NCI-H1417 (cell line): ENCODE measurements at places on chromosomes 11 and 22.

GRCh38 chr11:2302306-2302895 lies 588 bp downstream of the TSPAN32 start:
- no peak for DNase-seq

DNA sequence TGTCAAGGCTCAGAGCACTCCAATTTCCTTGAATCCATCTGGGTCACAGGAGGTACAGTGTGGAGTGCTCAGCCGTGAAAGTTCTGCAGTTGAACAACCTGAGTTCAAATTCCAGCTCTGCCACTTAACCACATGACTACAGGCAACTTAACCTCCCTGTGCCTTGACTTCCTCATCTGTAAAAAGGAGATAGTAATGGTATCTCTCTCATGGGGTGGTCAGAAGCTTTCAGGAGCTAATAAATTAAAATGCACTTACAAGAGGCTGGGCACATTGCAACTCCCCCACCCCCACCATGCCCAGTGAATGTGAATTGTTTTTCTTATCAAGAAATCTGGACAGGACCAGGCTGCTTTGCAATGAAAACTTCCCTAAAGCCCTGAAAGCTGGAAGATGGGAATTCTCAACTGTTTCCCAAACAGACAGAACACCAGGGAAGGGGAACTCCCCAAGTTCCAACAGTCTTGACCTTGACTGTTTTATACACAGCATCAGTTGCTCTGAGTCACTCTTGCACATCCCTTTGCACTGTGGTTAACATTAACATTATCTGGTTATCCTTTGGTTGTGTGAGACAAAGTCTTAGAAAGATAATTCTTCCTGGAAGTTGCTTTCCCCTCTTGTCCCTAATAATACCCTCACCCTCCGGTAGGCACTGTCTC lies 137.0 kb downstream of the SLC1A2 start:
- no peak for DNase-seq

DNA sequence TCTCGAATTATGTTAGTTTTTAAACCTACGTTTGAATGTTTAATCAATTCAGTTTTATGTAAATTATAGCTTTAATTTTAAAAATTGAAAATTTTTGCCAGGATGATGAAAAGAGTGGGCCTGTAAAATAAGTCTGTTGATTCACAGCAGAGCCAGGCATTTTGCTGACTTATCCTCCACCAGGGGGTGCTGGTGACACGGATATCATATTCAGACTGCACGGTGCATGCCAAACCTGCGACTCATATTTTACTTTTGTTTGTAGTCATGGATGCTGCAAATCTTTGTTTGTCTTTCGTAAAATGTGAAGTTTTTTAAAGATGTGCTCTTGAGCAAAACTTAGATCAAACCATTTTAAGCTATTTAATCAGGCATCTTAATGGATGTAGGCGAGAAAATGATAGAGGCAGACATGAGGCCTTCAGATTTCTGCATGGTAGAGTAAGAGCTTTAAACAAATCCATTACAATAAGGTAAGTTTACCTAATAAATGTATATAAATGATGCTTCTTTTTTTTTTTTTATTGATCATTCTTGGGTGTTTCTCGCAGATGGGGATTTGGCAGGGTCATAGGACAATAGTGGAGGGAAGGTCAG lies 3.6 kb upstream of the OR8B3 start:
- DNase-seq = peak; percentile 60

DNA sequence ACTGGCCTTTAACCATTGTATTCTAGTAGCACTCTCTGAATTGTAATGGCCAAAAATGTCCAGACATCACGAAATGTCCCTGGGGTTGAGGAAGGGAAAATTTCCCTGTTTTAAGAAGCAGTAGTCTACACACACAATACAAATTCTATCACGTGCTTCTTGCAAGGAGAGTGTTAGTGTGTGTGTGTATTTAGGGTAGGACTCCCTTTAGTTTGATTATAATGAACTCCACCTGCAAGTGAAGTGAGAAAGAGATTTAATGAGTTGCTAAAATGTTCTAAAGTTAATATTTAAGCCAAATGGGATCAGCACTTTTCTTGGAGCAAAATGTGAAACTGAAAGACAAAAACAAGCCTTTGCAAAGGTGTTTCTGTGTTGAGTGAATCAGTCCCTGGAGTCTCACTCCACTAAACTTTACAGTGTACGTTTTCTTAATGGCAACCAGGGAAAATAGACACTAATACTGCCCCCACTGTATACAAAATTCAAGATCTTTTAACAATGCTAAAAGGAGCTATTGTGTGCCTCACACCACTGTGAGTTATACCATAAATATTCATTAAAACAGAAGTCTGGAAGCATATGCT lies 590.3 kb upstream of the TENM4 start:
- no peak for DNase-seq

- no peak for DNase-seq
Observed at GRCh38 chr11:27977031-27977430, 130.9 kb downstream of the KIF18A start.

GRCh38 chr22:30332551-30332950 lies 5.8 kb upstream of the TBC1D10A start:
- DNase-seq = no peak

GRCh38 chr22:42932857-42933484 lies 75.9 kb upstream of the ARFGAP3 start:
- no peak for DNase-seq

GRCh38 chr11:12494699-12495098 lies 117.3 kb downstream of the PARVA start:
- no peak for DNase-seq

GRCh38 chr11:5922749-5923426 lies 19.2 kb upstream of the OR56A3 start:
- no peak for DNase-seq

DNA sequence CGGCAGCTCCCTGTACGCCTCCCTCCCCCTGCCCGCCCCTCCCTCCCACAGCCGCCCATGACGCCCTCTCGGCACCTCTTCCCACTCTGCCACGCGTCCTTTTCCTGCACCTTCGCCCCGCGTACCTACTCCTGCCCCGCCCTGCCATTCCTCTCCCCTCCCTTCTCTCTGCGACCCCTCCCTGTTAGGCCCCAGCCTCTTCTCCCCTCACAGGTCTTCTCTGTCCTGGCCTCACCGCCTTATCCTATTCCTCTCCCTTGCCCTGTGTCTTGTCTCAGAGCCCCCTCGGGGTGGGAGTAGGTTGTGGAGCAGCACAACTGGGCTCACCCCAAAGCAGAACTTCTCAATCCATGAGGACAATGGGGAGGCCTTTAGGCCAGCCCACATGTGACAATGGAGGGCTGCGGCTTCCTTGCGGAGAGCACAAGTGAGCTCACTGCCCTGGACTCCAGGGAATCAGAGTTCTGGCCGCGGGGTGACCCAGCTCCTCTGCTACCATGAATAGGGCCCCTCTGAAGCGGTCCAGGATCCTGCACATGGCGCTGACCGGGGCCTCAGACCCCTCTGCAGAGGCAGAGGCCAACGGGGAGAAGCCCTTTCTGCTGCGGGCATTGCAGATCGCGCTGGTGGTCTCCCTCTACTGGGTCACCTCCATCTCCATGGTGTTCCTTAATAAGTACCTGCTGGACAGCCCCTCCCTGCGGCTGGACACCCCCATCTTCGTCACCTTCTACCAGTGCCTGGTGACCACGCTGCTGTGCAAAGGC lies 539 bp downstream of the SLC35C1 start:
- DNase-seq = no peak

DNA sequence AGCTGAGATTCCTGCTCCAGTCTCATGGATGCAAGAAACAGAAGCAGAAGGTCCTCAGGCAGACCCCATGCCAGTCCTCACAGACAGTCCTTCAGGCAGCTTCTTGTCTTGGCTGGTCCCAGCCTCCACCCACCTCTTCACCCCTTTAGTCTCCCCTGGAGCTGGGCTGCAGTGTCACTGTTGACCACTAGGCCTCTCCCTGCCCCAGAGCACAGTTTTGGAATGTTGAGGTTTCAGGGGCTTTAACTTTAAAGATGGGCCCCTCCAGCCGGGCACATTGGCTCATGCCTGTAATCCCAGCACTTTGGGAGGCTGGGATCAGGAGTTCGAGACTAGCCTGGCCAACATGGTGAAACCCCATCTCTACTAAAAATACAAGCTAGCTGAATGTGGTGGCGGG lies 39.5 kb upstream of the GCAT start:
- DNase-seq = no peak

GRCh38 chr22:34880662-34881061 lies 185.3 kb upstream of the ISX start:
- DNase-seq = no peak

DNA sequence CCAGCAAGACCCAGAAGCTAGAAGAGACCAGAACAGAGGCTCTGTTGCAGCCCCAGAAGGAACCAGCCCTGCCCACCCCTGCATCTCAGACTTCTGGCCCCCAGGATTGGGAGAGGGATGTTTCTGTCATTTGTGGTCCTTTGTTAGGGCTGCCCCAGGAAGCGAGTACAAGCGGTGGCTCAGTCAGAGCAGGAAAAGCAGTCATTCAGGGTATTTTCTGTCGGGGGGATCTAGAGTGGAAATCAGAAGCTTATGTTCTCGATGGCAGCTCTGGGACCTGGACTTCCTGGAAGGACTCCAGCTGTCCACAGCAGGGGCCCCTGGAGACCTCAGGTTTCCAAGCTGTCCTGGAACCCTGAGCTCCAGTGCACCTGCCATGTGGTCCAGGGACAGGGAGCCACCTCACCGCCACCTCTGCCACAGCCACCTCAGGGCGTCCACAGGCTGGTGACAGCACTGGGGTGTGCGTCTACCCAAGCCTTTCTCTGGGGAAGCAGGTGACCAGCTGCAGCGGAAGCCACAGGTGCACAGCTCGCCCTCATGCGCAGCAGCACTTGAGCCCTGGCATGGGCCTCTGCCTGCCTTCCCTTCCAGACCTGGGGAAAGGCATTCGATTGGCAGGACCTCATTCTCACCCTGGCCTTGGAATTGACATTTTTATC lies 2.6 kb downstream of the KRTAP5-5 start:
- no peak for DNase-seq

GRCh38 chr11:8649361-8649760 lies 33.1 kb downstream of the TRIM66 start:
- DNase-seq = no peak

DNA sequence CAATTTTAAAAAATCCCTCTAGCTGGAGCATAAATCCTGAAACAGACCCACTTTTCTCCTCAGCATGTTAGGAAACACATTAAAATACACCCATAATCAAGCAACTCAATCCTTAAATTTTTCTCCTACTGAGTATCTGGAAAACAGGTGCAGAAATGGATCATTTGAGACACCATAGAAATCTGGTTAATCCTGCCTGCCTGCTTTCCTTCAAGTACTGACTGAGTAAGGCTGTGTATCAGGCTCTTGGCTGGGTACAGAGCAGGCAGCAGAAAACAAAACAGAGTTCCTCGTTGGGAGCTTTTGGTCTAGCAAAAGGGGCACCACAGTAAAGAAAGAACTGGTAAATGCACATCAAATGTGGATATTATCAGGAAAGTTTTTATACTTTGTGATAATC lies 1.9 kb downstream of the KCNQ1OT1 start:
- no peak for DNase-seq

- DNase-seq = no peak
Observed at GRCh38 chr11:72191961-72192381, at the start of gene FOLR1. FOLR1 (plus strand) TSS chr11:72192140; CDS start chr11:72192174, 34 bp downstream.

GRCh38 chr11:14359501-14360031 lies 583 bp upstream of the RRAS2 start:
- DNase-seq = no peak

- DNase-seq = no peak
Observed at GRCh38 chr11:118087931-118088330, 1.2 kb upstream of the SMIM35 start.

DNA sequence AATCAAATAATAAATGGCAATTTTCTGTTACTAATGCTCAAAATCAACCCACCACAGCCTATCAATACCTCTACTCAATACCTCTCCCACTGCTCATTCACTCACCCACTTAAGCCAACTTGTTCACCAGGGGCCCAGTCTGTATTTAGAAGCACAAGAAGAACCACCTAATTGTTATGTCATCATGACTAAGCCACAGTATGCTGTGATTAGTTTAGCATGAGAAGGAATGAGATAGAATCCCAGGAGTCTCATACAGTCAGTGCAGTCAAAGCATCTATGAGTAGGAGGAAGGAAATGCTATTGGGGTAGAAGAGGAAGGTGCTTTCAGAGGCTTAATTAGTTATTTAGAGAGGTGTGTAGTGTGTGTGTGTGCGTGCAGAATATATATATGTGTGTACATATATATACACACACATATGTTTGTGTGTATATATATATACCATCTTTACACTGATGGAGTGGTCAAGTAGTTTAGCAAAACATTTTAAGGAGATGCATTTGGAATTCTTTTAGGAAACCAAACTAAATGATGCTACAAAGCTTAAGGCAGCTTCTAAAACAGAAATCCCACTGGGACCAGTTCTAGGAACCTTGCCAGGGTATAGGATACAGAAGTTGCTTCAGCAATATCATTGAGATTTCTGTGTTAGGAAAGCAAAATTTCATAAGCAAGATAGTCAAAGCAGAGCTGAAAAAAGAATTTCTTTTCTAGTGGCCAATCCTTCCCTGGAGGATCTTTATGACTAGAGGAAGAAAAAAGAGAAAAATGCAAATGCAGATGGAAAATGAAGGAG lies 27.5 kb downstream of the KCNA4 start:
- no peak for DNase-seq

GRCh38 chr22:17823964-17824363 lies 49.7 kb upstream of the BID start:
- DNase-seq = no peak

GRCh38 chr22:50360578-50360977 lies 17.5 kb downstream of the PPP6R2 start:
- no peak for DNase-seq

DNA sequence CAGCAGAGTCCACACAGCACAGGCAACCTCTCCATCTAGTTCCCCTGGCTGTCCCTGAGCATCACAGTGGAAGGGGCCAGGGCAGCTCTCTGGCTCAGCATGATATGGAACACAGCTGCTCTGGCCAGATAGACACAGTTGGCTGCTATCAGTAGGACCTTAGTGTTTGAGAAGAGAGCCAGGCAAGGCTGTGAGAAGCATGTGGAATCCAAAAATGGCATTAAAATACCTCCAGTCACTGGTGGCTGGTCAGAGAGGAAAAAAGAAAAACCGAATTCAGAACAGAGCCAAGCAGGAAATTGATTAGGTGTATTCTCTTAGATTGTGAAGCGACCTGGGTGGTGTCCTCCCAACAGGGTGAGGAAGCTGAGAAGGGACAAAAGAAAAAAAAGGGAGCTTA lies 27.9 kb downstream of the SERPINH1 start:
- no peak for DNase-seq

GRCh38 chr11:62011881-62012280 lies 44.4 kb upstream of the FTH1 start:
- no peak for DNase-seq

DNA sequence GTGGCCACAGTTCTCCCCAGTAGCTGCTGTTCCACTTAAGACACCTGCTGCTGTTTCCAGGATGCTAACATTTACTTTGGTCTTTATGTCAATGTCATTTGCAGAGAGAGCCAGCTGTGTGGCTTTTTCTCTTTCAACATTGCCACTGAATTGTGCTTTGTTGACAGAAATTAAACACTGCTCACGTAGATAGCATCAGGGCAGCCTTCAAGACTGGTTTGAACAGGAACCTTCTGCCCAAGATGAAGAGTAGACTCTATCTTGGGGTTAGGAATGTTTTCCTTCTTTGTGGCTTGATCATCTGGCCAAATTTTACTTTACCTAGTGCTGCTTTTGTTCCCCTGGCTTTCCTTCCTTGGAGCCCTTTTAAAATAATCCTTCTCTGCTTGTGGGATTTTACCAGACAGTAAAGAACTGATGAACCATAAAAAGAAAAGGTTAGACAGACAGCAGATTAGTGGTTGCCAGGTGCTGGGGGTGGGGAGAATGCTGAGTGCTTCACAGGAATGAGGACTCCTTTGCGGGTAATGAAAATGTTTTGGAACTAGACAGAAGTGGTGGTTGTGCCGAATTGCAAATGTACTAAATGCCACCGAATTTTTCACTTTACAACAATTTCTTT lies 22.7 kb upstream of the XBP1 start:
- DNase-seq = peak; percentile 84
